Fibroblast of skin of abdomen (primary cell): ENCODE measurements at places on chromosomes 5 and 9.
A peak's percentile ranks its signal among the peaks of the same experiment; 100 is the strongest.

- no peak for DNase-seq
Observed at GRCh38 chr9:131290036-131290766, 678 bp downstream of the PLPP7 start.

DNA sequence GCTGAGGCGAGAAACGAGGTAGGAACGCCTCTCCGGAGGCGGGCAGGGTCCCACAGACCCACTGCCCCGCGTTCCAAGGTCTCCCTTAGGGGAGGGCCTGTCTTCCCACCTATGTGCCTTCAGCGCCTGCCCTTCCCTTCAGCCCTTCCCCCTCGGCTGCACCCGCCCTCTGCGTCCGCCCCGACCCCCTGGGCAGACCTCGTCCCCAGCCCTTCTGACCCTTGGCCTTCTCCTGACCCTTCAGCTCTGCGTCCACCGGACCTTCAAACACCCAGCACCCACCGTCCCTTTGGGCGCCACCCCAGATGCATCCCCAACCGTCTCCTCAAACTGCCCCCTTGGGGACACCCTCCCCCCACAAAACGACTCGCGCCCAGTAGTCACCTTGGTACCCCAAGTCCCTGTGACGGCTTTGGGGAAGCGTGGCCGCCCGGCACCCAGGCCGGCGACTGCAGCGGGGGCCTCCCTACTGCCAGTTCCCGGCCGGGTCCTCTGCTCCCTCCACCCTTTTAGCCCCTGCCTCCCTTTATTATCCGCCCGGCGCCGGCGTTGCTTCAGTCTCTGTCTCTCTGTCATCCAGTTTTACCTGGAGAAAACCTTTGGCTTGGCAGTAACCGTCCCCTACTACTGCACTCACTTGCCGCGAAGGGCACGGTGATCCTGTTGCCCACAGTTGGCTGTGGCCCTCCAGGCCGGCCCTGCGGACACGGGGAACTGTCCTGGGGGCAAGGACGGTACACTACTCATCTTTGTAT lies 421 bp downstream of the RUSC2 start:
- no peak for DNase-seq

DNA sequence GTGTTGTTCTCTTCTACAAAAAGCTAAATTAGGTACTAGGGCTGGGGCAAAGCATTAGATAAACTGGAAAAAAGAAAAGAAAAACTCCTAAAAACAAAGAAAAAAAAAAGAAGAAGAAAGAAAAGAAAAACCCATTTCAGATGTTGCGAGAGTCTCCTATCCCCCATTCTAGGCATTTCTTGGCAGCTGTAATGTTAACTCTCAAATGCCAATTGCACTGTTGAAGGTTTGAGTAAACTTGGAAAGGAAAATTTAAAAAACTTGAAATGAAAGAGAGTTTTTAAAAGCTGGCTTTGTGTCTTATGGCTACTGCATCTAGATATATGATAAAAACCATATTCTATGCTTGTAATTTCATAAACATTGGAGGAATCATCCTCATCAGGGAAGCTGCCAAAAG lies 34.6 kb upstream of the CTSV start:
- no peak for DNase-seq

DNA sequence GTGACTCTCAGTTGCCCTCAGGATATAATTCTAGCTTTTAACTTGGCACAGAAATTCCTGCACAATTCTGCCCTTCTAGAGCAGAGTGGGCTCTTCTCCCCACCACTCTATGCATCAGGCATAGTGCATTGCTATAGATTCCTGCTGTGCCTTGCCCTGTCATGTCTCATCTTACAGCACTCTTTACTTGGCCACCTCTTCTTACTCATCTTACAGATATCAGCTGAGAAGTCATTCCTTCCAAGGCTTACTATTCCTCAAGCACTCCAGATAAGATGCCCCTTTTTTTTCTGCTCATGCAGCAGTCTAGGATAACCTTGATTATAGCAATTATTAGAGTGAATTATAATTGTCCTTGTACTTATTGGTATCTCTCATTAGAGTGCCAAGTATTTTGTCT lies 5.6 kb downstream of the FAM221B start:
- no peak for DNase-seq

GRCh38 chr5:143397302-143398052 lies 6.0 kb downstream of the NR3C1 start:
- DNase-seq: no peak

GRCh38 chr9:72882117-72882775 lies 70.6 kb downstream of the ALDH1A1 start:
- no peak for DNase-seq

DNA sequence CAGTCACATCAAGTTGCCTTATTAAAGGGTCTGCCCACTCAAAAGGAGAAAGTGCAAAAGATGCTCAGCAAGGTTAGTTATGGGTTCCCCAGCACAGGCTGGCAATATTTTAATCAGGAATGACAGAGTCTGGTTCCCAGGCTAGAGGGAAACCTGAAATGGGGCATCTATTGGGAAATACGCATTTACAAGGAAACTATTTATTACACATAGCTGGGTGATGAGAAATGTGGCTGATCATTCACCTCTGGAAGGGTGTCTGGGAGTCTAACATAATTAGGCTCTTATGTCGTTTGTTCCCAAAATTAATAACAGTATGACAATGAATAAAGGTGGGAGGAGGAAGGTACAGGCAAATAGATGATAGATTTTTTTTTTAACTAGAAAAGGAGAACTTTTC lies 314.7 kb downstream of the ENC1 start:
- peak; percentile 39 for DNase-seq

DNA sequence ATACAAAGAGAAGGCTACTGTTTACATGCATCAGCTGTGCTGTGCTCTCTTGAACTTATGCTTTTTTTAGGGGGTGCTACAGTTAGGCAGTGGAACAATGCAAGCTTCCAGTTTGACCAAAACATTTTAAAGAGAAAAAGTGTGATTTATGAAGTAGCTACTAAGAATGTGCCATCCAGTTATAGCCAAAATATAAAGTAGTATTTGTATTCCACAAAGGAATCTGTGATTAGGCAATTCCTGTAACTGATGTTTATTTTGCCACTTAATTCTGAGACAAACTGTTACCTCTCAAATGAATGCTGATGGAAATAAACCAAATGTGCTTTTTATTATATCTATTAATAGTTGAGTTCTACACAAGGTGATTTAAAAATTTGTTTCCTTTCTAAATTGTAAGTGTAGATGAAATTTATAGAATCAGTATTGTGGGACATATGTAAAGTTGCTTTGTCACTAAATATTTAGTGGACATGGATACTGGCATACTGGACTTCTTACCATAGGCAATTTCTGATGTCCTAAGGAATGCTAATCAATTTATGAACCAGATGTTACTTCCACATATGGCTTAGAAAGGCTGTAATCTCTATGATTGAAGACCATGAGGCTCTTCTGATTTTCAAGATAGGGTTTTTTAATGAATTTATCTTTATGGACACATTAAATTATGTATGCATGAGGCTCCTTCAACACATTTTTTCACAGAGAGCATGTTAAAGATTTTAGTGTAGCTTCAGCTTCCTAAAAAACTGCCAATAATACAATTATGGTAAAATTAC lies 410.2 kb downstream of the PRR16 start:
- no peak for DNase-seq

GRCh38 chr9:994005-994404 lies 17.6 kb downstream of the DMRT3 start:
- no peak for DNase-seq

DNA sequence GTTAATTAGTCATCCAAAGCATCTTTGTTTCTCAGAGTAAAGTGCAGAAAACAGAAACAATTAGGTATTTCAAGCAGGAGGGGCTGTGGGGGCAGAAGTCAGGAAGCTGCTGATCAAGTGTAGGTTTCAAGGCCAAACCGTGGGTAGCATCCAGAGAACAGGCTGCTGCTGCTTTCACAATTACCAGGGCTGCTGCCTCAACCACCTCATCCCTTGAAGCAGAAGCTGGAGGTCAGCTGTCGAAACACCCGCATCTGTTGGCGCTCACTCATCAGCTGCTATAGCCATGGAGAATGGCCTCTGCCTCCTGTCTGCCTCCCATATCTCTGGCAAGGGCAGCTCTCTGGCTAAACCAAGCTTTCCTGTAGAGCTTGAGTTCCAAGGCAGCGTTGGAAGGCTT lies 122.9 kb upstream of the OSMR start:
- DNase-seq: no peak

DNA sequence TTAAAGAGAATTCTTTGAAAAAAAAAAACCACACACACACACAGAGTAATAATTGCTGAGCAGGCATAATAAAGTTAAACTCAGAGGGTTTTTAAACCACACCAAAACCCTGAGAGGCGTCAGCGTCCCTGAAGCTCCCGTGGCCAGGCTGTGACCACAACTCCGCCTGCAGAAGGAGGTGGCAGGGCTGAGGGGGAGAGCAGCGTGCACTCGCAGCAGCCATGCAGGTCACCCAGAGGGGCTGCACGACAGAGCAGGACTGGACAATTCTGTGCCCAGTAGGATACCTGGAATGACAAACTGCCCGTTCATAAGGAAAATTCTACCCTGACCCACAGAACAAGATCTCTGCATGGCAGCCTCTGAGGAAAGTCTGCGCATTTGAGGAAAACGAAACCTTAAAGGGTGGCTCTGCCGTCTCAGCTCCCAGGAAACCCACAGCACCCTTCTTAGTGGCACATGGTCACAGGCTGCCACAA lies 44.0 kb downstream of the ROR2 start:
- DNase-seq: no peak

- DNase-seq: peak; percentile 38
Observed at GRCh38 chr9:86034863-86035734, 64.3 kb downstream of the GOLM1 start.

DNA sequence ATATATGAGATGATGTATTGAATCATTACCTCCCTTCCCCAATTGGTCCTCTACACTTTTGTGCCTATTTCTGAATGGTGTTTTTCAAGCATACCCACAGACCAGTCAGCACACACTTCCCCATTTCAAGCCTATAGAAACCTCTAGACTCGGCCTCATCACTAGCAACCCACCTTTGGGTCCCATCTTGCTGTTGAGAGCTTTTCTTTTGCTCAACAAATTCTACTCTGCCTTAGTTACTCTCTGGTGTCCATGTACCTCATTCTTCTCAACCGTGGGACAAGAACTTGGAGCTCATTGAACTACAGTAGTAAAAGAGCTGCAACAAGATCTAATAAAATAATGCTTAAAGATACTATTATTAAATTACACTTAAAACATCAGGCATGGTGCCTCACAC lies 49.0 kb upstream of the KDM4C start:
- no peak for DNase-seq

DNA sequence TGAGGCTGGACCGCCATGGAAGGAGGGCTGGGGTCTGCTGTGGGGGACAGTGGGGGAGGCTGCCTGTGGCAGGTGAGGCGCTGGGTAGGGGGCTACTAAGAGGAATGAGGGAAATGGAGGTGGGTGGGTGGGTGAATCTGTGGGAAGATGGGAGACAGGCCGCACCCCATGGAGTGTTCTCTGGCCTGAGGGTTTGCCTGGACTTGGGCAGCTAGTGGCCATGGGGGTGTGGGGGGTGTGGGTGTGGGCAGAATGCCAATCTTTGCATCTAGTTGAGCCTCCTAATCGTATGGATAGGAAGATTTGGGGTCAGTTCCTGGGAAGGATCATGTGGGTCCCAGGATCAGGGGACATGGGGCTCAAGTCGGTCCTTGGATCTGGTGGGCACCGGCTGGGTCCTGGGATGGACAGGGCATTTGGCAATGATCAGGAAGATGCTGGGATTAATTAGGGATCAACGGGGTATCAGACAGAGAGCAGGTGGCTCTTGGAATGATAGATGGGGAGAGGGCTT lies 518 bp downstream of the ZDHHC12 start:
- DNase-seq: no peak

DNA sequence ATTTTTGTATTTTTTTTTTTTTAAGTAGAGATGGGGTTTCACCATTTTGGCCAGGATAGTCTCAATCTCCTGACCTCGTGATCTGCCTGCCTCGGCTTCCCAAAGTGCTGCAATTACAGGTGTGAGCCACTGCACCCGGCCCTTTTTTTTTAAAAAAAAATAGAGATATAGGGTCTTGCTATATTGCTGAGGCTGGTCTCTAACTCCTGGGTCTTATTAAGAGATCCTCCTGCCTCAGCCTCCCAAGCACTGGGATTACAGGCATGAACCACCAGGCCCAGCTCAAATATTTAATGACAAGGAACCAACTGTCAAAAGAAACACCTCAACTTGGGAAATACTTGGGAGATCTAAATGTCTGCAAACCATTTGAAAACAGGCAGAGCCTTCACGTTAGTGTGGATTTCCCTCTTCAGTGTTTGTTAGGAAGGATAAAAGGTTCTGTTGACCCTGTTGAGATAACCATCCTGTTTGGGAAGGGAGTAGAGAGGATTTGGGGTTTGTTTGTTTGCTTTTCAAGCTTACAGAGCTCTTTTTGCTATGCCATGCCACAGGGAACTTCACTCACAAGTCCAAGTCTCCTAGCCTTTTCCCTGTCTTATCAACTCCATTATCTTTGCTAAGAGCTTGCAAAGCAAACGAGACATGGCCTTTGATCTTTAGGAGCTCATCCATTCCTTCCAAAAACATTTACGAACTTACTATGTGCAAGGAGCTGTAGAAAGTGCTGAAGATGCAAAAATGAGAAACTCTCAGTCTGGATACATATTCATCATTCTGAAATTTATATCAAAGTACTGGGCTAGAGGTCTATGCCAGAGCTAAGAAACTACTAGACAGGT lies 7.5 kb downstream of the FAXDC2 start:
- DNase-seq: no peak

DNA sequence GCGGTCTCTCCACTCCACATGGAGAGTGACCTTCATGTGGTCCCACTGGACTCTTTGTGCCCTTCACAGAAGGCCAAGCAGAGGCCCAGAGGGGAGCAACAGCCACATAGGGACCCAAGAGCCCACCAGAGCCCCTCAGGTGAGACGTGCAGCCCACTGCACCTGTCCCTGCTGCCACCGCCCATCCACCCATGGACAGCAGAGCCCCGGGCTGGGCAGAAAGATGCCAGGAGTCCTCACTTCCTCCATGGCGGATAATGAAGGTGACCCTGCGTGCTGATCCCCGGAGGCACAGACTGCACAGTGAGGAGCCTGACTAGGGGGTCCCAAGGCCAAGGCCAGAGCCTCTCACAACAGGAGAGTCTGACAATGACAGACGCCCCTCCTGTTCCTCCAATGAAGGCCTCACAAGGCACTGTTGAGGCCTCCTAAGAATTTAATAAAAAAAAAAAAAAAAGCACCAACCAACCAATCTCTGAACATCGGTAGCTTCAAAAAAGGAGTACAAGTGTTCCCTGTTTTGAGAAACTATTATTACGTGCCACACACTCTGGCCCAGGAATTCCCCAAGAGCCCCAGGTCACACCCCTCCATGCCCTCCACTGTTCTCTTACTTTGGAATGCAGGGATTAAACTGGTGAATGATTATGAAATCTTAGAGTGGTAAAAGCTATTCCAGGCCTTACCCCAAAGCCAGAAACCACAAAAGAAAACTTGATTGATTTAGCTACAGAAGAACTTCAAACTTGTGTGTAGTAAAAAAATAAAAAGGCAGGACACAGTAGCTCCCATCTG lies 2.8 kb upstream of the PPP1R26 start:
- peak; percentile 36 for DNase-seq

GRCh38 chr5:127280491-127281220 lies 9.9 kb upstream of the MEGF10 start:
- no peak for DNase-seq

- no peak for DNase-seq
Observed at GRCh38 chr5:73625372-73625943, 538 bp upstream of the ARHGEF28 start.
